ENCODE measurements at places on chromosomes 12 and 14.

DNA sequence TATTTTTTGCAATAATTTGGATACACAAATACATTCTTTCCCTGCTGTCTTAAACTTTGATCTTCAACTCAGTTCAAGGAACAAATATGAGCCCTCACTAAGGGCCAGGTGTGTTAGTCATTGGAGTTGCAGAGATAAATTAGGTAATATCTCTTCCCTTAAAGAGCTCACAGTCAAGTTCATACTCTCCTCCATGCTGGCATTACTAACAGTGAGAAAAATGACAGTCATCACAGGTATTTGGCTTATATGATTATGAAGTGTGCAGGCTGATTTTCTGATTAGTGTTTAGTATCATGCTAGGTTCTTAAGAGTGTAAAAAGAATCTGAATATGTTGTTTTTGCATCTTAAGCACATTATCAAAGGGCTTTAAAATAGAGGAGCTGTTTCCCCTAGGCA is 594.7 kb downstream of the CCER1 start:
- no peak for DNase-seq

- DNase-seq, result no peak
Measured at GRCh38 chr12:128581321-128581761, 242.4 kb downstream of the SLC15A4 start.

GRCh38 chr12:18430425-18431048 is 169.2 kb downstream of the PIK3C2G start:
- peak; percentile 56 for DNase-seq

DNA sequence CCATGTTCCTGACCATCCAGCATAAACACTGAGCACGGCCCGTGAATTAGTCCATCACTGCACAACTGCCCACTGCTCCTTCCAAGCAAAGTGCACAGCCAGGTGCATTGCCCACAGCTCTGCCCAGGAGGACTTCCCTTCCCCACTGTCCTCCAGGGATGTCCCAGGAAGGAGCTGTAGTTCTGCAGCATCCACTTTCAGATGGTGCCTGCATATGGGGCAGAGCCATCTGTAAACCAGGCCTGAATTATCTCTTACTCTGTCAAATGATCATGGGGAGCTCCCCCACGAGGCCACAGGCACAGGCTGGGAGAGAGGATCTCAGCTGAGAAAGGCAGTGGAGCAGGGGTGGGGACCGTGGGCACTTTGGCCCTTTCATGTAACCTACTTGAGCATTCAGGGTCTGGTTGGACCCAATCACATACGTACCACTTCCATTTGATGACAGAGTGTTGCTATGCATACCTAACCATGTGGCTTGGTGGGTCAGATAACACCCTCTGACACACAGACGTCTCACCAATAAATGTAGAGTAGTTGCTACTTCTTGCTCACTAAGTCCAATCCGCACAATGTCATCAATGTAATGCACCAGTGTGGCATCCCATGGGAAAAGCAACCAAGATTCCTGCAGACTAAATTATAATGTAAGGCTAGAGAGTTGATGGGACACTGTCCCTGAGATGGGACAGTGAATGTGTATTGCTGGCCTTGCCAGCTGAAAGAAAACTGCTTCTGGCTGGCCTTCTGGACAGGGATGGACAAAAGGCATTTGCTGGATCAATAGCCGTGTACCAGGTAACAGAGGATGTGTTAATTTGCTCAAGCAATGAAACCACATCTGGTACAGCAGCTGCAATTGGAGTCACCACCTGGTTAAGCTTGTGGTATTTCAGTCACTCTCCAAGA is 113.8 kb upstream of the C14orf180 start:
- no peak for DNase-seq

GRCh38 chr12:51839310-51839947 is 9.1 kb downstream of the FIGNL2 start:
- DNase-seq, result no peak

- DNase-seq, result no peak
Measured at GRCh38 chr12:131942671-131943070, 7.1 kb upstream of the EP400 start.

- no peak for DNase-seq
Measured at GRCh38 chr14:104207142-104208014, 69.0 kb downstream of the KIF26A start.

DNA sequence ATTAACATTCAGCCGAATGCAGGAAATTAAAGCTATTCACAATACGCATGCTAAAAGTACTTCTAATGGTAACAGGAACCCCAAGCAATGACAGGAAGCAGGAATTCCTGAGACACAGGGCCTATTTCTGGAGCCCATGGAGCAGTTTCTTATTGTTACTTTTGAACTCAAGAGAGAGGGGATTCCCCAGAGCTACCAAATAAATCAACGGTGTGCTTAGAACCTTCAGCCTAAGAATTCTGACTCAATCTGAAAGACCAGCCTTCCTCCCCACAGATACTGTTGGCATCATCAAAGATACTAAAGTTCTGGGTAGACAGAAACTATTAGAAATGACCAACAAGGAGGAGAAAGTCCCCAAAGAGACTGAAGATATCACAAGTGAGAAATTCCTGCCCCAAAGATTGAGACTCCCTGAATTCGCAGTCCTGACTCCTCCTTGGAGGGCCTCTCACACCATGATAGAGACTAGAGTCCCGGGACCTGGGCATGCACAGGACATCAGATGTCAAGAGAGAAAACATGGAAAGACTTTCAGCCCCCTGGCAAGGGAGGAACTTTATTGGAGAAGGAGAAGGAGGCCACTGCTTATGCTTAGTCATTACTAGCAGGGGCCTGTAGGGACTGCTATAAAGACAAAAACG is 32.7 kb downstream of the RTRAF start:
- no peak for DNase-seq

DNA sequence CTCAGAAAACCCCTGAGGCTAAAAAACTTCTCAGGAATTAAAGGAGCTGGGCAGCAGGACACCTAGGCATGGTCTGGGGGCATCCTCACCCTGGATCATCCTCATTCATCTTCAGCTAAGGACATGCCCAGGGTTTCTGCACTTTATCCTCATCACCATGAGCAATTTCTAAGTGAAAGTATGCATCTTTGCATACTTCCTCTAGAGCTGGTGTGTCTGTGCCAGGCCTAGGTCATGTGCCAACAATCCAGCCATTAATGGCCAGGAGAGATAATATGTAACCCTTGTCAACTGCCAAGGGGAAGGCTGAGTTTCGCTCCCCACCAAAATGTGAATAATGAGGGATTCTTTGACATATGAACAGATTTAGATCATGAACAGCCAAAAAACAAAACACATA is 160.5 kb downstream of the KITLG start:
- no peak for DNase-seq

GRCh38 chr12:33988913-33989312 is 33.4 kb upstream of the ALG10 start:
- no peak for DNase-seq

DNA sequence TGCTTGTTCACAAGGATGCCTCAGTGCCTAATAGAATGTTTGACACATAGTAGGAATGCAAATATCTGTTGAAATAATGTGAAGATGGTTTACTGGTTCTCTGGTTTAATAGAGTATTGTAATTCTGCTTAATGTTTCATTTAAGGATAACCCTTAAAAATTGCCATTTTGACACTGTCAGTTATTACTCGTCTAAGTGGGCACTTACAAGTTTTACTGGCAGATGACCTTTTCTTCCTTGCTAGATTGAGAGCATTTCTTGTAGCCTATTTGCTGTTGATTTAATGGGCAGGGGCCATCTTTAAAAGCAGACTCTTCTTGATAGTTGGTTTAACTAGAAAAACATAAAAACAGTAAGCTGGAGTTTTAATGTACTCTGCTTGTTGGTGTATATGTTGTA is 1.9 kb downstream of the TMEM263 start:
- no peak for DNase-seq

GRCh38 chr12:108751821-108752220 is 20.5 kb upstream of the CORO1C start:
- DNase-seq, result no peak

DNA sequence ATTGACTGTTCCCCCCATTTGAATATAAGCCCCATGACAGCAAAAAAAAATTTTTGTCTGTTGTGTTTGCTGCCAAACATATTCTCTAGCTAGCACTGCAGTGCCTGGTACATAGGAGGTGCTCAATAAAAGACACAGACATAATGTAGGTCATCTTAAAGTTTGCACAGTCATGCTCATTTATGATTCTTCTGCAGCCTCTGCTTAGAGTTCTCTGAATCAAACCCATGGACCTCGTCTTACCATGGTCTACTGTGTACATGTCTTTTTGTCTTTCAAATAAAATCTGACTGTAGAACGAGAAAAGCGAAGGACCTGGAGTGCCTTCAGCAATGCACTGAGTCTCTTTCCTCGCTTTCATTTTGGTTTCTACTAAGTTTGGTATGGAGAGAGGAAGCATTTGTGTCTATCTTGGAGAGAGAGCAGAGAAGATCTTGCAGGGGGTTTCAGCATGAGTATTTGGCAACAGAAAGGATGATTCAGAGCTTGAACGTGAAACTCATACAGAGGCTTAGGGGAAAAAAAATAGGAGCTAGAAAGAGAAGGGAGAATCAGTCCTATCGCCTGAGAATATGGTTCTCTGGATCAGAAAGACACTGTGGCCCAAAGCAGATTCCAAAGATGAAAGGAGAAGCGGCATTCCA is 38.8 kb upstream of the TMCC3 start:
- no peak for DNase-seq

DNA sequence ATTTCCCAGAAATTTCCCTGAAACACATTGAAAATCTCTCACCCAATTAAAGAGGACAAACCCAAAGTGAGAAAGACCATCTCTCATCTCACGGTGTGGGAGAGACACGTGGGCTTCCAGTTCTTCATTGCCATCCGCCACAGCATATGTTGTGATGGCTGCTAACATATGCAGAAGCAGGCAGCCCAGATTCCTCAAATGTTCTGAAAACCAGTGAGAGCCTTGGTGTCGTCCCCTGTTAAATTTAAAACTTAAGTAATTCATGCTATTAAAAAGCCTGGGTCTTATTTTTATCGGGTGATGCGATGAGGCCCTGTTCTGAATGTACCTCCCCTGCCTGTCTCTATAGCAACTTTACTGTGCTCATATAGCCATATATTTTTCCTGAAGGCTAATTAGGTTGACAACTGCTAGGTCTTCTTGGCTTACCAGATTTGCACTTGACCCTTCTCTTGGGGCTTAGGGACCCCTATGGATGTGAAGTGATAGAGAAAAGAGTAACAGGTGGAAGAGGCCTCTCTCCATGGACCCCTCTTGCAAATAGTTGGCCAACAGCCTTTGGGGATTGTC is 2.8 kb upstream of the FGF6 start:
- no peak for DNase-seq

DNA sequence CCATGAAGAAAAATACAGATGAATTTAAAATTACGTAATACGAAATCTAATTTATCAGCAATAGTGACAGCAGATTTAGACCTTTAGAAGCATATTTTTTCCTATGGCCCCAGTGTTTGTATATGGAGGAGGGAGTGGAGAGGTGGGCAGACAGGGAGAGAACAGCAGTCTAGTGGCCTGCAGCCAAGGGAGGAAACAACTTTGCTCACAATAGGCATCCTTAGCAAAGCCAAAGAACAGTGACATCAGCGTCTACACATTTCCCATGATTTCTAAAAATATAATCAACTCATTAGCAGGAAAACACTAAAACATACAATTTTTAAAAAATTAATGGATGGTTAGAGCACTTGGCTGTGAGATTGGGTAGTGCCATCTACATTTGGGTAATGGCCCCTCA is 622.6 kb upstream of the ATP2B1 start:
- no peak for DNase-seq

GRCh38 chr12:15320881-15321280 is 1.4 kb upstream of the PTPRO start:
- no peak for DNase-seq

DNA sequence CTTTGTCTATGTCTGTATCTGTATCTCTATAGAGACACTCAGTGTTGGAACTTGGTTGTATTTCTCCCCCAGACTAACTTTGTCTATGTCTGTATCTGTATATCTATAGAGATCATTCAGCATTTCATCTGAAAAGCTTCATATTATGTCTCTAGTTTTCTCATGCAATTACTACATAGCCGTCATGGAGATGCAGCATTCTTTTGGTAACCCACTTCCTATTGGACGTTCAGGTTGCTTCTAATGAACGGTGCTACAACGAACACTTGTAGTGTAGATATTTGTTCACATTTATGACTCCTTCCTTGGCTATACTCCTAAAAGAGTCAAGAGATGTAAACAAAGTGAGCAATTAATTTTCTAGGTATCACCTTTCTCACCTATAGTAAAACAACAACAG is 81.5 kb upstream of the KCNA1 start:
- no peak for DNase-seq

- DNase-seq, result no peak
Measured at GRCh38 chr12:101697930-101698799, 725 bp downstream of the CHPT1 start.

GRCh38 chr12:32107359-32108267 is 966 bp downstream of the BICD1 start:
- peak; percentile 31 for DNase-seq

GRCh38 chr14:72889366-72889765 is 4.5 kb downstream of the DPF3 start:
- no peak for DNase-seq

GRCh38 chr14:79057333-79057732 is 887.2 kb downstream of the NRXN3 start:
- DNase-seq, result no peak

- no peak for DNase-seq
Measured at GRCh38 chr12:98532687-98533304, 17.4 kb downstream of the TMPO start.

- DNase-seq, result no peak
Measured at GRCh38 chr12:94262228-94263010, 114.0 kb downstream of the PLXNC1 start.

DNA sequence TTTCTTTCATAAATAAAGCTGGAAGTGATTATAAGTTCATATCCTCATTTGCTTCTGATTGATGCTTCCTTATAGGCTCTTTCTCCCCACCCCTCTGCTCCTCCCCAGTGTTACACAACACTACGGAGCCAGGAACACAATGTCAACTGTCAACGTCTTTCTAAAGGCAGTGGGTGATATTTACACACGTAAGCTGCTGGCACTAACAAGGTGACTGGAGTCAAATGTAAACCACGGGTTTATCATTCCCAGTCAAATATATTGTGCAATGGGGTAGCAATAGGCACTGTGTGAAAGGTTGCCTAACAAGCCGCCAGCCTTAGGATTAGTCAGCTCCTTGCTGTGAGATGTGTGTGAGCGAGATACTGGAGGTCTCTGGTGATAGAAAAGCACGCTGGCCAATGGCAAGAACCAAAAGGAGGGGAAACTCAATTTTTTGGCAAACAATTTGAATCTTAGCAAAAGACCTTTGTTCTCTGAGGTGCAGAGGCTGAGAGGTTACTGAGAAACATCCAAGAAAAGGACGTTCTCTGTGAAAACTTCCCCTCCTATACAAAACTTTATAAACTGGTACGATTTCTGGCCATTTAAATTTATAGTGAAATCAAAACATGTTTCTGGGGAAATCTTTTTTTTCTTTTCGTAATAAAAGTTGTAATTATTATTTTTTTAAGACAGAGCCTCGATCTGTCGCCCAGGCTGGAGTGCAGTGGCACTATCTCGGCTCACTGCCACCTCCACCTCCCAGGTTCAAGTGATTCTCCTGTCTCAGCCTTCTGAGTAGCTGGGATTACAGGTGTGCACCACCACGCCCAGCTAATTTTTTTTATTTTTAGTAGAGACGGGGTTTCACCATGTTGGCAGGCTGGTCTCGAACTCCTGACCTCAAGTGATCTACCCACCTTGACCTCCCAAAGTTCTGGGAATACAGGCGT is 22.3 kb upstream of the HECTD1 start:
- DNase-seq, result no peak
